ENCODE measurements at places on chromosomes 1 and 21.

- DNase-seq: no peak
These were observed 22.0 kb upstream of the SRRM1 start for GRCh38 chr1:24621121-24621520.

GRCh38 chr1:110125810-110126209, 13.6 kb downstream of the UBL4B start:
- DNase-seq: no peak

DNA sequence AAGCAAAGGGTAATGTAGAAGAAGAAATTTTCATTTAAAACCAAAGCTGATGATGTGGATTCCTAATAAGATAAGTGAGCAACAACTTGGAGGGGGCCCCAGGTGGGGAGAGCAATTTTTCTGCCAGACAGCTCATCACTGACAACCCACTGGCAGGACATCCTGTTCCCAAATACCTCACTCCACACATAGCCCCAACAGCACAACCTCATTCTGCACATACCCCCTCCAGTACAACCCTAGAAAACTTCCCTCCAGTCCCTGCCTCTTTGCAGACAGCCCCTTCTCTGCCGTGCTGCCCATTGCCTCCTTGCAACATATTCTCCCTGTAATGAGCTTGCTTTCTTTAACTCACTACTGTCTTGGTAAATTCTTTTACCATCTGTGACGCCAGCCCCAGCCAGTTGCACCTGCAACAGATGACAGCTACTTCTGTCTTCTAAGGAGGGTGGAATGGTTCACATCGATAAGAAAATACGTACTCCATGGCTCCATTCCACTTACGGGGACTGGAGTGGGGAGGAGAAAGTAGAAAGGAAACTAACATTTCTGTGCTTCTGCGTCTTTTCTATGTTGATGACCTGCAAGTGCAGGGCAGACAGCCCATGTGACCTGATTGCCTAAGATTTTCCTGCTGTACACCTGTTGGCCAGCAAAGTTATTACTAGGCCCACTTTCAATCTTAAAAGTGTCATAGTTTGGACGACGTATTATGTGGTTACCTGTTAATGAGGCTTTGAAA, 14.7 kb downstream of the RHEX start:
- DNase-seq: no peak

- DNase-seq: no peak
These were observed 86.1 kb upstream of the POU3F1 start for GRCh38 chr1:38132681-38133080.

- DNase-seq: no peak
These were observed 4.6 kb downstream of the SMIM1 start for GRCh38 chr1:3777078-3777547.

DNA sequence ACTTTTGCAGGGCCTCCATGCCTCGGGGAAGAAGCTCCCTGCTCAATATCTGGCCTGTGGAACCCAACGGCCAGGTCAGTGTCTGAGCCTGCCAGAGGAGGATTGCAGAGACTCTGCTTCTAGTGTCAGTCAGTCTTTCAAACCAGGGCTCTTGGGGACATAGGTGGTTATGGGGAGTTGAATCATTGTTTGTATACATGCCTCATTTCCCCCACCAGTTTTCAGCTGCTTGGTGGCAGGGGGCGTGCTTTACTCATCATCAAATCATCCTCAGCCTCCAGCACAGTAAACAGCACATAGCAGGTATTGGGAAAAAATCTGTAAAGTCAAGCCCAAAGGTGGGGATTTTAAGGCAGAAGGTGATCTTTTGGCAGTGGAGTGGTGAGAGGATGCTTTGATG, 17.4 kb upstream of the FAM89A start:
- no peak for DNase-seq

DNA sequence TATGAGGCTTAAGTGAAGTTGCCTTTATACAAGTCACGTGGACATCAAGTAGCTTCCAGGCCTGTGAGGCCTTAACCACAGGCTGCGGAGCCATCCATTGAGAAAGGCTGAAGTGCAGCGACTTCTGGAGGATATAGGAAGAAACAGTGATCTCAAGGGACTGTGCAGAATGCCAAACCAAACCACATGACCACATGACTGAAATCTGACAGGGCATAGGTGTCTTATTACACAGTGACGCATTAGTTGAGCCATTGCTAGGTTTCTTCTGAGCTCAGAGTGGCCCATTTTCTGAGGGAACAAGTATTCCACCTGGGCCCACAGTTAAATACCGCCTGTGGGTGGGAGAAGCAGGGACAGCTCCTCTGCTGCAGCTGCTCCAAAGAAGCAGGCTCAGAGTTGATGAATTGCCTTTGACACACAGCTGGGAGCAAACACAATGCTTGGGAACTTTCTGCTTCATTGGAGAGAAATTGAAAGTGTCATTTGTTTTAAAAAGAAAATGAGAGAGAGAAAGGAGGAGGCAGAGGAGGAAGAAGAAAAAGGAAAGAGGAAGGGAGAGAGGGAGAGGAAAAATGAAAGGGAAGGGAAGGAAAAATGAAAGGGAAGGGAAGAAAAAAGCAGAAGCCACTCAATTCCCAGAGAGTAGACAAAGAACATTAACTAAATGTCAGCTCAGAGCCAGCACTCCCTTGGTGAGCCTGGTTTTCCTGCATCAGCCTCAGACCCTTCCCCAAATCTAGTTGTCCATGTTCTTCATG, 94.4 kb downstream of the COLGALT2 start:
- peak; percentile 78 for DNase-seq

- no peak for DNase-seq
These were observed 34.8 kb downstream of the ZMYND12 start for GRCh38 chr1:42420911-42421585.

DNA sequence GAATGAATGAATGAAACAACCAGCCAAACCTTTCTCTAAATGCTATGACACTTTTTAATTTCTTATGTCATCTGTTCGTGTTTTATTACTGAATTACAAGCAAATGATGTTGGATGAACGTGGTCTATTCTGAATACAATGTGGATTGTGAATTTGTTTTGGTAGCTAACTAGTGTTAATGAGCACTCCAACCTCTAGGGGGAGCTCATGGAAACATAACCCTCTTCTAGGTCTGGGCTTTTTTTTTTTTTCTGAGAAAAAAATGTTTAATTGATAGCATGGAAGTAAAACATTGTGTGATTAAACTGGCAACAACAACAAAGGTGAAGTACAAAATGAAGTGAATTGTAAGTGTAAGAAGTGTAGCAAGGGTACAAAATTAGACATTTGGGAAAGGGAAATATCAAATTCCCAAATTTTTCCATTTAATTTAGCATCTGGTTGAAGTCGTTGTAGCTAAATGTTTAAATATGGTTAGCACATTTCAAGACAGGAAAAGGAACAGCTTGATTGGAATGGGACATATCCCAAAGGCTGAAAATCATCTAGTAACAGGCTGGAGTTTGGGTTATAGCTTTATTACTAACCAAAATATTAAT, 42.6 kb upstream of the PTGS2 start:
- peak; percentile 67 for DNase-seq

DNA sequence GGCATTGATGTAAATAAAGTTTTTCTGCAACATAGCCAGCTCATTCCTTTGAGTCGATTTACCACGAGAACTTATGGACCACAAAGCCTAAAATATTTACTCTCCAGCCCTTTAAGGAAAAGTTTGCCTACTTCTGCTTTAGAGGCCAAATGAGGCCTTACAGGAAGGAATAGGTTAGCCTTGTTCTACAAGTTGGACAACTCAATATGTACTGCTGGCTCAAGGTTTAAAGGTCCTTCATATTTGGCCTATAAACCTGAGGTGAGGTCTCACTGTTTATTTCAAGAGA, 144.5 kb upstream of the DNAH14 start:
- no peak for DNase-seq

- no peak for DNase-seq
These were observed 76.9 kb downstream of the RAP1GAP start for GRCh38 chr1:21592086-21592865.

- DNase-seq: peak; percentile 83
These were observed 70.0 kb downstream of the LUZP1 start for GRCh38 chr1:23098463-23099170.

- no peak for DNase-seq
These were observed 38.7 kb upstream of the EFHD2 start for GRCh38 chr1:15370781-15371520.

GRCh38 chr1:229863651-229864545, 203.1 kb upstream of the GALNT2 start:
- DNase-seq: no peak

DNA sequence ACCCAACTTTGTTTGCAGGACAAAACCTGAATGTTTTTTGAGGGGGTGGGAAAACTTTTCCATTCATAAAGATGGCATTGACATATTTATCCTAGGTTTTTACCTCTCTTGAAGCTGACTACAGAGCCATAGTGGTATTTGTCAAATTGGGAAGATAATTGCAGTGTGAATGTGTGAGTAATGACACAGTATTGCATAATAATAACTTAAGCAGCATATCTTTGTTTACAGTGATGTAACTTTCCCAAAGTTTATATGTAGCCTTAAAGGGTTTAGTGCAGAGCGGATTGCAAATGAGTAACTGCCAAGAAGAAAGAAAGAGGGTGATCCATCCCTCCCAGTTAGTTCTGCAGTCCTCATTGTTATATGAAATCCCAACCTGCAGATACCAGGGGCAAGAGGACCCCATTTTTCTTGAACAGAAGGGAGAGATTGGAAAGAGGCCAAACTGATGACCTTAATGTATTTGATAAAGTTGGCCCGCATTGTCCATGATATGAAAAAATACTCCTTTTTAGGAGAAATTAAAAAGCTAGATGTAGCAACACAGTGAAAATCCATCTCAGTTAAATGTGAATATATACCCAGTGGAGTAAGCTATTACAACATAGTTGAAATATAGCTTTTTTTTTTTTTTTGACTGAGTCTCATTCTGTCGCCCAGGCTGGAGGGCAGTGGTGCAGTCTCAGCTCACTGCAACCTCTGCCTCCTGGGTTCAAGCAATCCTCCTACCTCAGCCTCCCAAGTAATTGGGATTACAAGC, 23.7 kb upstream of the NFIA start:
- DNase-seq: no peak

- no peak for DNase-seq
These were observed 204.2 kb downstream of the KCNT2 start for GRCh38 chr1:196403803-196404690.

- no peak for DNase-seq
These were observed 36.6 kb upstream of the SLC44A3 start for GRCh38 chr1:94783342-94784189.

DNA sequence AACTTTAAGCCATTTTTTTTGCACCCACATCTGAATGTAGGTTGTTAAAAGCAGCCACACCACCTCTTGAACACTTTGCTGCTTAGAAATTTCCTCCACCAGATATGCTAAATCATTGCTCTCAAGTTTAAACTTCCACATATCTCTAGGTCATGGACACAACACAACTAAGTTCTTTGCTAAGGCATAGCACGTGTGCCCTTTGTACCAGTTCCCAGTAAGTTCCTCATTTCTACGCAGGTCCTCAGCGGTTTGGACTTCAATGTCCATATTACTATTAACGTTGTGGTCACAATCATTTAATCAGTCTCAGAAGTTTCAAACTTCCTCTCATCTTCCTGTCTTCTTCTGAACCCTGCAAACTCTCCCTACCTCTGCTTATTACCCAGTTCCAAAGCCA, 661.6 kb upstream of the PKN2 start:
- DNase-seq: no peak

- no peak for DNase-seq
These were observed 14.9 kb downstream of the PCP4L1 start for GRCh38 chr1:161273402-161273801.

- DNase-seq: no peak
These were observed 134.4 kb upstream of the PRDX6 start for GRCh38 chr1:173342736-173343135.

DNA sequence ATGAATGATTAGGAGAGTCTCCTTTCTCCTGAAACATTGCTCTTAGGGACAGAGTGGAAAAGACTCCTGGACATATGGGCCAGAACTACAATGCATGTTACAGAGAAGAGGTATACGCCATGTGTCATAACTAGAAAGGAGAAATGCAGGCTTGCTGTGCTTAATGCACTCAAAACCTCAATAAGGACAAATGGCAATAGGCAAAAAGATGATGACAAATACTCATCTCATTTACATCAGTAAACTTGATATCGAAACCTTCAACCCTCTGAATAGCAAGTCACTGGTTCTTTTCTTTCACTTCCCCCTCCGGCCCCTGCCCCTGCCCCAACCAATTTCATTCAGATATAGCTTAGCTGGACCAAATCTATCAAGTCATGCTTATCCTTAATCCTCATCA, 1.9 kb upstream of the GPR88 start:
- no peak for DNase-seq

DNA sequence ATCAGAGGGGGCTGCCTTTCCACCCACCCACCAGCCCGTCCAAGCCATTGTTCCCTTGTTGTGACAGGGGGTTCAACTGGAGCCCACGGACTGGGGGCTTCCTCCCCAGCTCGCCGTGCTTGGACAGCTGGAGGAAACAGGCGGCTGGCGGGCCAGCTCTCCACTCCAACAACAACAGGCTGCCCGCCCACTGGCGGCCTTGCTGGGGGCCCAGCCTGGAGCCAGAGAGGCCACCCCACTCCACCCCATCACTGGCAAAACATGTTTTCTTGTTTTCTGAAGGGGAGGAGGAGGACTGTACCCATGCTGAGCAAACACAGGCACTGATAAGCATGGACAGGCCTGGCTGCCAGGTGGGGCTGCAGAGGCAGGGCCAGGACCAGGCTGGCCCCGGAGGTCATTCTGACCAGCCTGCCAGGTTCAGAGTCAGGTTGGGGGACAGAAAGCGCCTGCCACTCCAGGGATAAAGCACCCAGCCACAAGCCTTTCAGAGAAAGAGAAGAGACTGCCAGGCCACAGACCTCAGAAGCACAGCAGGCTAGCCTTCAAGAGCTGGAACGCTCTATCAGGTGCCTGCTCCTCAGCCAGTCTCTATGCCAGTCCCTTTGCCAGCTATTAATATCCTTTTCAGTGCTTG, 32.8 kb downstream of the GJA4 start:
- DNase-seq: no peak

DNA sequence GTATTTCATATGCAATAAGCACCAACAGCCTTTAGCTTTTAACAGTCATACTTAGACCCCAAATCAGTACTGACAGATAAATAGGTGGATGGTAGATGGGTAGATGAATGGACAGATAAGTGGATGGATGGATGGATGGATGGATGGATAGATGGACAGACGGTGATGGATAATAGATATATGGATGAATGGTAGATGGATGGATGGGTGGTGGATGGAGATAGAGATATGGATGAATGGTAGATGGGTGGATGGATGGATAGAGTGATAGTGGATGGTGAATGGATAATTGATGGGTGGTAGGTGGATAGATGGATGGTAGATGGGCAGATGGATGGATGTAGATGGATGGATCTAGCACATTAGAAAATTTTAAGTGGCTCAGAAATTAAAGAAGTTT, 62.5 kb downstream of the TIAM1 start:
- DNase-seq: no peak

DNA sequence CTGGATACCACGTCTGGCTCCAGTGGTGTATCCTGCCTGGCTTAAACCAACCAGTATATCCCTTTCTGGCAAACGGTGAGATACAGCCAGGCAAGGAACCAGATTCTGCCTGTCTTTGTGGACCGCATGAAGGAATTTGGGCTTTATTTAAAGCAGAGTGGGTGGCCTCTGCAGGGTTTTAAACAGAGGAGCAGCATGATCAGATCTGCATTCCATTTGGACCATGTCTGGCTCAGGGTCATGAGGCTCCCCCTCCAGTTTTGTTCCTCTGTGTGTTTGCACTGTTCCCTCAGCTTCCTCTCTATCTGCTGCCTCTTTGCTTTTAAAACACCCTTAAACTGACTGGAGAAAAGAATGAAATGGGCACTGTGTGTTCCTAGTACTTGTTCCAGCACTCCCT, 195.0 kb downstream of the GIPC2 start:
- no peak for DNase-seq
